ENCODE measurements at places on chromosomes 7 and 10. TPM values are rescaled to one million over a fixed set of nuclear protein-coding genes. Genes with fewer than 3 reads are reported as not detected.

DNA sequence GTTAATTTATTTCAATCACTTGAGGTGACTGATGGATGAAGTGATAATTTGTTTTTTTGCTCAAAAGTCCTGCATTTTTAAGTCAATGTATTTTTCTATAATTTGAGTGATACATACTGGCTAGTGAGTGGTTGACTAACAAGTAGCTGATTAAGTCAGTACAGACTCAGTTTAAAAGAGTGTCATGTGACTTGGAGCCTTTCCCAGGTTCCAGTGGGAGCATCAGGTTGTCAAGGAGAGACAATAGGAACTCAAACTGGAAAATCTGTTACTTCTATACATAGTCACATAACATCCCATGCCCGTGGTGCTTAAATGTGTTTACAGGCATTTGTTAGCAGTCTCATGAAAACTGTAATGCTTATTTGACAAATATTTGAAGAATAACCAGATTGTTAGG is 154.7 kb downstream of the ANK3 start:
- DNase-seq: no peak

- DNase-seq: no peak
Measured at GRCh38 chr10:107631876-107632275, 467.4 kb upstream of the SORCS1 start.

DNA sequence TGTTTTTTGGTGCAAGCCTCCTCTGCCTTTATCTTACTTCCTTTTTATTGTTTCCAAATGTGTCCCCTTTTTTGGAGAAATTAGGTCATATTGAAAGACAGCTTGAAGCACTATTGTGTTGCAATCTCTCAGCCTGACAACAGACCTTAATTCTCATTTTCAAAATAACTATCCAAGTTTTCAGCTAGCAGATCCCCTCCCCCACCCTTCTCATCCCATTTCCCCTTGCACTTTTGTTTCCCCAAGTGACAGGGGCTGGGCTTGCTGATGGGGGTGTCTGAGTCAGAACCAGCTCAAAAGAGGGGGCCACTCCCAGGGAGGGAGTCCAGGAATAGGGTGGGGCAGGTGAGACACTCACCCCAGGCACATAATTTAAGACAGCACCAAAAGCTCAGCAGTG is 75.3 kb downstream of the MKI67 start:
- DNase-seq: no peak

- no peak for DNase-seq
Measured at GRCh38 chr10:6052247-6053221, 9.6 kb downstream of the IL2RA start.

DNA sequence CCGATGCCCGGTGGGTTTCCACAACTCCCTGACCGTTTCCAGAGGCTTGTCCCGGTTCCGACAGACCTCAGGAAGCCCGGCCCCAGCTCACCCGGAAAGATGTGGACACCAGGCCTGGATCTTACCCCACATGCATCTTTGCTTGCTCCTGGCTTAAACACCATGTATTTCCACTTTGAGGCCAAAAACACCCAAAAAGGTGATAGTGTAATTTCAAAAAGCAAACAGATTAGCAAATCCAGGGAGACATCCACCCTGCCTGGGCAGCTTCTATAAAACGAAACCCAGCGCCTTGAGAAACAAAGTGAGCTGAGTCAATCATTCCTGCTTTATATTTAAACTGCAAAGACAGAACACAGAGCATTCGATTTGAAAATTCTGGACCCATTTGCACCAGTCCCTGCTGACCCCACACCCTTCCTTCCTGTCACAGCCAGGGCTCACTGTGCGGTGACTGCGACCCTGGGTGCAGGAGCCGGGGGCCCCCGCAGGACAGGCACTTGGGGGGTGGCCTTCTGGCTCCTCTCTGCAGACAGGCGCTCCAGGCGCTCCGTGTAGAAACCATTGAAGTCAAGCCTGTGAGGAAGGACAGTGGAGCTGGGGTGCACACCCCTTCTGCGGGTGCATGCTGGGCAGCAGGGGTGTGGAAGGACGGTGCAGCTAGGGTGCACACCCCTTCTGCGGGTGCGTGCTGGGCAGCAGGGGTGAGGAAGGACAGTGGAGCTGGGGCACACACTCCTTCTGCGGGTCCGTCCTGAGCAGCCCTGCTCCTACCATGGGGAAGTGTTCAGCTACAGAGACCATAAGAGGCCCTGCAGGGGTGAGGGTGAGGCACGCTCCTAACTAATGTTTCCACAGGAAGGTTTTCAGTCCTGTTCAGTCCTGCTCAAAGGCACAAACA is 2.9 kb upstream of the ADAM8 start:
- no peak for DNase-seq

DNA sequence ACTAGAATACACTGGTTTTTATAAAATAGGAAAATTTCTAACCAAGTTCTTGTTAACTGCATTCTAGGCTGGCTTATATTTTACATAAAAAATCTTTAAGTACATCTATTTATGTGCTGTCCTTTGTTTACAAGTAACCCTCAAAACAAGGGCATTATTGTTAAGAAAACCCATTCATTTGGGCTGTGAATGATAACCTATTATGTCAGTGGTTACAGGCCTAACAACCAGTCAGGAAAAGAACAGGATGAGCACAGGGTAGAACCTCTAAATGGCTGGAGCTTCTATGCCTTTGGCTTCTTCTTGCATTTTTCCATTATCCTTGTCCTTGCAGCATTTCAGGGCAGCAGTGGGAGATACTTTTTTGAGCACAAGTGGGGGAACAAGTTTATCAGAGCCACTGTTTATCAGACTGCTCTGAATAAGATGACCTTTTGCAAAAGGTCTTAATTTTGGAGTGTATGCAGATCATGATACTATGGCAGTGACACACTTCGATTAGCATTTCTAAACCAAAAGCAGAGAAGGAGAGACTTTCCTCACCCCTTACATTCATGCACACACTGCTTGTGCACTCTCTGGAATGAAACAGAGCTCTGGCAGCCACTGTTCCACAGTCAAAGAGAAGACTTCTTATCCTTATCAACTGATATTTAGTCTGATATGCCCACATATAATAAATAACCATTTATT is 10.9 kb downstream of the GPR37 start:
- DNase-seq: no peak

DNA sequence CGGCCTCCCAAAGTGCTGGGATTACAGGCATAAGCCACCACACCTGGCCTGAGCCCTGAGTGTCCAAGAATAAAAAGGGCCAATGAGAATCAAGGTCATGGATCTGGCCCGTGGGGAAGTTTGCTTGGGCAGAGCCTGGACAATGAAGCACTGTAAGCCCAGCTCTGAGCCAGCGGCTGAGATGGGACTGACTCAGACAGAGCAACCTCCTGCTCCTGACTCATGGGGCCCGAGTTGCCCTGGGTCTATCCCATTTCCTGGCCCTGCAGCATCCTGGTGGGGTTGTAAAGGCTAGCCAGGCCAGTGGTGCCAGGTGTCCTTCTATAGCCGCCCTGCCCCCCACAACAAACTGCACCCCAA is 5.2 kb upstream of the MYH16 start:
- peak; percentile 64 for DNase-seq

DNA sequence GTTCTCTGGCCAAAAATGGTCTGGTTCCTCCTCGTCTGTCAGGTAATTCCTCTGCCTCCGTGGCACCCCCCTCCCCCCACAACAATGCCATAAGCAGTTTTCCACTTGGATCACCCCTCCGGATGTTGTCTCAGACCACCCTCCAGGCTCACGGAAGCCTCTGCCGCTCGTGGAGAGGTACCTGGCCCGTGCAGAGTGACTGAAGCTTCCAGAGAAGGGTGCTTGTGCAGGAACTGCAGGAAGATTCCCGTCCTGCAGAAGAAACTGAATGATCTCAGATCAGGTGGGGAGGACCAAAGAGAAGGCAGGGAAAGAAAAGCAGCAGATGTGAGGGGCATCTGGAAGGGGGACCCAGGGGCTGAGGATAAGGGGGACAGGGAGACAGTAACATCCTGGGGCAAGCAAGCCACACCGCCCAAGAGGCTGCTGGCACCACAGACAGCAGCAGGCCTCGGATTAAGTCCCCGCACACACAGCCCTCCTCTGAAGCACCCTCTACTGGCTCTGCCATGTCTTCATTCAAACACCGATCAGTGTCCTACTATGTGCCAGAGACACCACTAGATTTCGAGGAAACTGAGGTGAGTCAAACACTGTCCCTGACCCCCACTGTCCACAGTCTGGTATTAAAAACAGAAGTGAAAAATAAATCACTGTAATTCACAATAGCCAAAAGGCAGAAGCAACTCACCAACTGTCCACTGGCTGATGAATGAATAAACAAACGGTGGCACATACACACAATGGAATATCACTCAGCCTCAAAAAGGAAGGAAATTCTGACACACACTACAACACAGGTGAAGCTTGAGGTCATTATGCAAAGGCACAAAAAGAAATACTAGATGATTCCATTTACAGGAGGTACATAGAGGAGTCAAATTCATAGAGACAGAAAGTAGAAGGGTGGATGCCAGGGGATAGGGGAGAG is 26.4 kb downstream of the KIAA1549 start:
- DNase-seq: no peak

DNA sequence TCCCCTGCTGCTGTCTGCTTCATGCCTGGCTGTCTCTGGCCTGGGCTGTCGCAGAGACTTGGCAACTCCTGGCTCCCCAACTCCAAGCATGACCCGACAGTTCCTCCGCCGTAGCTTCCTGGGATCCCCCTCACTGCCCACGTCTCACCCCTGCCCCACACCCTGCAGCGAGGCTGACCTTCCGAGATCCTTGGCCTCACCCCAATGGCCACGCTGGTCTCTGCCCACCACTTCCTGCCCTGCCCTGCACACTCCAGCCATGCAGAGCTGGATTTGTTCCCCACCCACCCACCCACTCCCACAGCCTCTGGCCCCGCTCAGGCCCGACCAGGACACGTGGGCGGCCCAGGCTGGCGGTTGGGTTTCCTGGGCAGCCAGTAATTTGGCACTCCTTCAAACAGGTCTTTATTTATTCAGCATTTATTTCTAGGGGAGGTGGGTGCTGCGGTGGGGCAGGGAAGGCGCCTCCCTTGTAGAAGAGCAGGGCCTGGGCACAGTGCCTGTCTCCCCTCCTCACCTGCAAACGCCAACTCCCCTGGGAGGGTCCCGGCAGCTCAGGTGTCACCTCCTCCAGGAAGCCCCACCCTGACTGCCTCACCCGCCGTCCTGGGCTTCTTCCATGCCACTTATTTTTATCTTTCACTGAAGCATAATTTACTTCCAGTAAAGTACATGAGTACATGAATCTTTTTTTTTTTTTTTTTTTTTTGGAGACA is 25.5 kb downstream of the GTF2IRD1 start:
- DNase-seq: peak; percentile 82

GRCh38 chr7:128033246-128033645 is 2.0 kb upstream of the LRRC4 start:
- DNase-seq: no peak

DNA sequence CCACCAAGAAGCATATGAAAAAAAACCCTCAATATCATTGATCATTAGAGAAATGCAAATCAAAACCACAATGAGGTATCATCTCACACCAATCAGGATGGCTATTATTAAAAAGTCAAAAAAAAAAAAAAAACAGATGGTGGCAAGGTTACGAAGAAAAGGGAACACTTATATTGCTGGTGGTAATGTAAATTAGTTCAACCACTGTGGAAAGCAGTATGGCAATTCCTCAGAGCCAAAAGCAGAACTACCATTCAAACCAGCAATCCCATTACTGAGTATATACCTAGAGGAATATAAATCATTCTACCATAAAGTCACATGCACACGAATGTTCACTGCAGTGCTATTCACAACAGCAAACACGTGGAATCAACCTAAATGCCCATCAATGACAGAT is 46.0 kb downstream of the CNOT4 start:
- DNase-seq: no peak

- no peak for DNase-seq
Measured at GRCh38 chr7:149016876-149017275, 11.4 kb downstream of the PDIA4 start.

DNA sequence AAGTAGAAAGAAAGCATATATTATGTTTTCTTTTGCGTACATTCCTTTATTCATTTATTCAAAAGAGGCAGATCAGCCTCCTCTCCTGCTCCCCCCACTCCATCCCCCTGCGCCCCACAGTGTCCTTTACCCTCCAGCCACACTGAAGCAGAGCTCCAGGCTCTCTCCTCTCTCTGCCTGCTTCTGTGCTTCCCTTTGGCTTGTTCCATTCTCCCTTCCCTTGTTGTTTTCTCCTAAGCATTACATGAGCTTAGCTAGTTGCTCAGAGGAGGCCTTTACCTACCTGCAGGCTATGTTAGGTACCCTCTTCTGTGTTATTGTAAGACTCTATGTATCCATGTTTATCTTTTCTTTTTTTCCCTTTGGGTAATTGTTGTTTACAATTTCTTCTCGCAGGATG is 27.4 kb downstream of the CNNM2 start:
- DNase-seq: no peak

- DNase-seq: no peak
Measured at GRCh38 chr10:82953909-82954308, 1078.9 kb downstream of the NRG3 start.

GRCh38 chr7:158602905-158603772 is 15.5 kb upstream of the PTPRN2 start:
- DNase-seq: no peak

- DNase-seq: no peak
Measured at GRCh38 chr10:63423494-63423893, 42.3 kb downstream of the JMJD1C start.

GRCh38 chr7:27900006-27900405 is 160.0 kb downstream of the TAX1BP1 start:
- DNase-seq: no peak

GRCh38 chr7:50507898-50508470 is 57.2 kb downstream of the DDC start:
- no peak for DNase-seq

- DNase-seq: peak; percentile 98
Measured at GRCh38 chr7:24477398-24478136, 95.7 kb upstream of the PALS2 start.

DNA sequence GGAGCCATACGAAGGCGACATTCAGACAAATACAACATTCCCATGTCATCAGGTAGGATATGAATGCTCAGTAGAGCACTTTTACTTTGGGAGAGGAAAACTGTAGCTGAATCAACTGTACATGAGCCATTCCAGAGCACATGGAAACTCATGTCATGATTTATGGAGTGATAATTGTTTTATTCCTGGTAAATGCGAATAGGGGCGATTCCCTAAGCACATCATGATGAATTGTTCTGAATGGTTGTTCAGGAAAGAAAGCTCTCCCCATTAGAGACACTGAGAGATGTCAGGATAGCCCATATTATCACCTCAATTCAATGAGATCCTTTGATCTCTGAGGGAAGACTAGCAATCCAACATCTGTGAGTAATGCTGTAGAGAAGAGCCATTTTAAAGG is 243.6 kb downstream of the FOXP2 start:
- DNase-seq: no peak

GRCh38 chr7:17863095-17863808 is 77.0 kb downstream of the SNX13 start:
- no peak for DNase-seq

The CFAP46 gene
- 4.8 TPM for total RNA-seq

The HACD1 gene
- total RNA-seq: 21.7 TPM

The CC2D2B gene
- not detected for total RNA-seq

The PHYHIPL gene
- 0.06 TPM for total RNA-seq

The CDC14C gene
- 0.06 TPM for total RNA-seq

The HEPACAM2 gene
- not detected for total RNA-seq

The PDK4 gene
- total RNA-seq: 1.0 TPM

The LLCFC1 gene
- total RNA-seq: not detected

The SMO gene
- total RNA-seq: 15.5 TPM

The UCMA gene
- not detected for total RNA-seq

Data from H4 (cell line).